Bronchial epithelial cell (primary cell): ENCODE measurements at places on chromosomes 1 and 21. TPM values are rescaled to one million over a fixed set of nuclear protein-coding genes. Genes with fewer than 3 reads are reported as not detected.

The C1QTNF12 gene
- total RNA-seq, result 1.3 and 2.7 TPM in 2 replicates

The CDA gene
- total RNA-seq, result 0.79 and 1.4 TPM in 2 replicates

The ACKR1 gene
- total RNA-seq, result not detected in 2 replicates

The ABL2 gene
- total RNA-seq, result 21.8 and 35.8 TPM in 2 replicates

The IGSF9 gene
- 6.3 and 16.8 TPM in 2 replicates for total RNA-seq
